ENCODE measurements at places on chromosomes 7 and 10. TPM values are rescaled to one million over a fixed set of nuclear protein-coding genes. Genes with fewer than 3 reads are reported as not detected.

DNA sequence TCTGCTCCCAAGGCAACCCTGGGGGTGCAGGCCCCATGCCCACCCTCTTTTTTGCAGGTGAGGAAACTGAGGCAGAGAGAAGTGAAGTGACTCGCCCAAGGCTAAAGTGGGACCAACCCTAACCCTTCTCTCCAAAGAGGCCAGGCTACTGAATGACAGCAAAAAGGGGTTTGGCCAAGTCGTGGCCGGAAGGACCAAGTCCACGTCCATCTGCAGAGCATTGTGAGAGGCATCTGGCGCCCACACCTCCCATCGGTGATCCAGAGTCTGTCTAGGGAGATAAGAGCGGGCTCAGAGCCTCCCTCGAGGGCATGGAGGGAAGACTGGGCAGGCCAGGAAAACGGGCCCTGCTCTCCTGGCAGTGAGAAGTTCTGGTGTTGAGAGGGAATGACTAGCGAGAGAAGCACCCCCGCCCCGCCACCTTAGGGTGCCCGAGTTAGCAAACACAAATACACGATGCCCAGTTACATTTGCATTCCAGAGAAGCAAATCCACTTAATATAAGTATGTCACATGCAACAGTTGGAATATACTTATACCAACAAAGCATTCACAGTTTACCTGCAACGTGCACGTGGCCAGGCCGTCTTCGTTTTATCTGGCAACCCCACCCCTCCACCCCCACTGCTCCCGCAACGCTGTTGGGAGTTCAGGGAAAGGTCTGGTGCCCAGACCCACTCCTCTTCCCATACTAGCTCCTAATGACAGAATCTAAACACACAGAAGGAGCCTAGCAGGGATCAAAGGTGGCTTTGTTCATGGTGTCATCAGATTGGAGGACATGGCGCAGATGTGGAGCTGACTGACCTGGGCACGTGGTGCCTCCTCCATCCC is 124.9 kb downstream of the OAT start:
- H3K4me1 ChIP-seq, result no peaks in the 10 kb centered on the region
- no peak for DNase-seq
- H3K27ac ChIP-seq, result no peak overlapping the region
- no peaks in the 10 kb centered on the region for H3K27me3 ChIP-seq
- no peak overlapping the region for H3K4me3 ChIP-seq

DNA sequence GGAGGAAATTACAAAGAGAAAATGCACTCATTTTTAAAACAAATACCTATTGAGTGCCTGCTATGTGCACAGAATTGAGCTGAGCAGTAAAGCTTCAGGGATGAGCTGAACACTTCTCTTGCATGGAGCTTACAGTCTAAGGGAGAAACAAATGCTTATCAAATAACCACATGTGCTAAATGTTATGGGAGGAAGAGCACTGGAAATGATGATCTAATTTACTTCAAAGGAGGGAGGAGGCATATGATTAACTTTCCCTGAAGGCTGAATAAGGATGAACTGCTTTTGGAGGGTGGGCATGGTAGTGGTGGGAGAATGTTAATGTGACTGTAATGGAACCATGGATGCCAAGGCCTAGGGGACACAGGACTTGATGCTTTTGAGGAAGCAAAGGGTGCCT is 168.2 kb downstream of the POU6F2 start:
- H3K36me3 ChIP-seq, result no peaks in the 10 kb centered on the region
- DNase-seq, result no peak
- H3K27me3 ChIP-seq, result no peaks in the 10 kb centered on the region

DNA sequence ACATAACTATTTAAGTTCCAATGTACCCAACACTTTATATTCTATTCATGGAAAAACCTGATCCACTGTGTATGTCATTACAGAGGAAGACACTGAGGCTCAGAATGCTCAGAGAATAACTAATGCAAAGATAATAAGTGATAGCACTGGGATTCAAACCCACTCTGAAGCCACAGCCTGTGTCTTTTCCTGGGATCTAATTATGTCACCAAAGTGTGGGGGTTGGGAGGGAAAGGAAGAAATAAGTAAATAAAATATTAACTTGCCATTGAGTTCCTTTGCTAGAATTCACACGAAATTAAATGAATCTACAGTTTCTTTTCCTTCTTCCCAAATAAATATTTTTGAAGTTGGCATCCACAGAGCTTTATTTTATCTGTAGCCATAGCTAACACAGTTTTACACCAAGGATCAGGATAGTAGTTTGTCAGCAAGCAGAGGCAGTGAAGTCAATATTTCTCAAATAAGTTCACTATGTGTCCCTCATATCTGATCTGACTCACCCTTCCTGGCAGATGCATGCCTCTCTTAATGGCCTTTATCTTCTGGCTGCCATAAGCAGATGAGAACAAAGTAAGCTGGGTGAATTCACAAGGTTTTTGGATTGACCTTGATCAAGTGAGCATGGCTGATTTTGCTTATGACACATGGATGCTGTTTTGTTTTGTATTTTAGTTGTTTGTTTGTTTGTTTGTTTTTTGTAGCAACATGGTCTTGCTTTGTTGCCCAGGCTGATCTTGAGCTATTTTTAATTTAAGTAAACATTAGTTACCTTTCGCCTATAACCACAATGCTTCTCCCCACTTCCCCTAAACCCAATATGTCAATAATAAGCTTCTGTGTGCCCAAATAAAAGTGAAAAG is 6.3 kb downstream of the RAPGEF5 start:
- DNase-seq, result no peak
- H3K27ac ChIP-seq, result no peak overlapping the region
- no peak overlapping the region for H3K4me3 ChIP-seq
- no peaks in the 10 kb centered on the region for H3K27me3 ChIP-seq
- H3K4me1 ChIP-seq, result no peaks in the 10 kb centered on the region

DNA sequence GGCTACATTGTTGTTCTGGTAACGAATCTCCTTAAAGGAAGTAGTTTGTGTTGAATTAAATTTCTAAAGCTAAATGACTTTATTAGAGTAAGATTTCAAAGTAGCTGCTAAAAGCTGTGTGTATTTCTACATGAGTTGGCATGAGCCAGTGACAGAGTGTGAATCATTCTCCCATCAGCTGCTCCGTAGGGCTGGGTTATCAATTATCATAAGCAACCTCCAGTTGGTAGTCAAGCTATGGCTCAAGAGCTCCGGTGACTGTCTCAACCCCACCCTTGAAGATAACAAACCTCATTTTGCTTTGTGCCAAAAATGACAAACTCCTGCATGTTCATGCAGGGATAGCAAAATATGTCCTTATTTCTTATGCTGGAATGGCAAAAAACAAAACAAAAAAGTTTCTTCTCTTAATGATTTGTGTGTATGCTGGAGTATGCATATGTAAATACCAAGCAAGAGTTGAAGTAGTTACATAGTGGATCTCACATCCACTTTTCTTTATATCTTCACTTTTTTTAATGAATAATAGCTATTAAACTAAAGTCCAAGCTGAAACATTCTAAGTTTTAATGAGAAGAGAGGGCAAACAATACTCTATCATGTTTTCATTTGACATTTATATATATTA is 249.4 kb downstream of the CACNA2D1 start:
- no peak for DNase-seq
- no peak overlapping the region for H3K27ac ChIP-seq
- no peaks in the 10 kb centered on the region for H3K27me3 ChIP-seq
- no peak overlapping the region for H3K4me3 ChIP-seq
- no peaks in the 10 kb centered on the region for H3K36me3 ChIP-seq

Gene IQUB
- 11.3 TPM for total RNA-seq

Gene VPS37D
- total RNA-seq, result 5.5 TPM

Gene PRTFDC1
- 6.9 TPM for total RNA-seq

Gene TMEM196
- total RNA-seq, result not detected

DNA sequence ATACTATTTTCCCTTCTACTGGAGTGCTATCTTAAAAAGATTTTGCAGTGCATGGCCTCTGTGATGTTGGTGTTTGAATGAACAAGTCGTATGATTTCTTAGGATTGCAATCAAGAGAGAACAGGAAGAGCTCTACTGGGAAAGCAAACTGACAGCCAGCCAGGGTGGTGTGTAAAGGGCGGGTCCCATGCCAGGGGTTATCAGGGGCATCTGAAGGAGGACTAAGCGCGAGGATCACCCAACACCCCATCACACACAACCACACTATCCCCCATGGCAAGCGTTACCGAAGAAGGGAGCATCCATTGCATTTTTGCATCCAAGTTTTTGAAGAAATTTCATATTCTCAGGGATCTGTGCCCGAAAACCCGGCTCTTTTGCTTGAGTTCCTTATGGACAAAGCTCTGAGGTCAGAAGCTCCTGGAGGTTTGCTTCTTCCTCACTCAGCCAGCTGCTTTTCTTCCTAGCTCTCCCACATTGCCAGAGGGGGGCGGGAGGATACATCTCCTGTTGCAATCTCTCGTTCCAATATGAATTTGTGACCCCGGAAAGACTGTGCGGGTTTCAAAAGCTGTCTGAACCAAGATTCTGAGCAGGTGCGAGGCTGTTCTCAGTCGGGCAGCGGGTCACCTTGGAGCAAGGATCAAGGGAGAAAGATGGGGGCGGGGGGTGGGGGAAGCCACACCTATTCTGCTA is 5.2 kb downstream of the NEUROD6 start:
- no peaks in the 10 kb centered on the region for H3K4me1 ChIP-seq
- no peak for DNase-seq
- H3K4me3 ChIP-seq, result no peak overlapping the region
- no peaks in the 10 kb centered on the region for H3K36me3 ChIP-seq
- H3K27ac ChIP-seq, result no peak overlapping the region
- peaks cover 4% of the 10 kb centered on the region for H3K27me3 ChIP-seq

DNA sequence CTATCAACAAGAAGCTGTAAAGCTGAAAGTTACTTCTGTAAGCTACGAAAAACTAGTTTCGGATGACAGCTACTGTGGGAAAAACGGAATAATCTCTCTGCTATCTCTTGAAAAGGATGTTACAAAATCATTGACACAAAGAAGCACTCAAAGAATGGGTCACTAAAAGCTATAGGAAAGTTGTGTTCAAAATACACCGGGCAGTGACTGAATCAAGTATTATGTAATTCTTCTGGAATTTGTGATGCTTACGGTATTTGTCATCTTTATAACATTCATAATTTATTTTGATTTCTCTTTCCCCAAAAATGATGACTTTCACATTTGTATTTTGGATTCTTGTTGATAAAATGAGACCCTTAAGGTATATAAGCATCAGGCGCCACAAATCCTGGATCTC is 112.1 kb upstream of the KLF6 start:
- no peaks in the 10 kb centered on the region for H3K4me1 ChIP-seq
- DNase-seq, result no peak
- H3K4me3 ChIP-seq, result no peak overlapping the region
- no peaks in the 10 kb centered on the region for H3K36me3 ChIP-seq
- no peak overlapping the region for H3K27ac ChIP-seq

- H3K4me3 ChIP-seq, result no peak overlapping the region
- no peaks in the 10 kb centered on the region for H3K4me1 ChIP-seq
- no peak for DNase-seq
- no peaks in the 10 kb centered on the region for H3K27me3 ChIP-seq
- H3K27ac ChIP-seq, result no peak overlapping the region
Observed at GRCh38 chr10:1160561-1161314, 104.6 kb downstream of the WDR37 start.

DNA sequence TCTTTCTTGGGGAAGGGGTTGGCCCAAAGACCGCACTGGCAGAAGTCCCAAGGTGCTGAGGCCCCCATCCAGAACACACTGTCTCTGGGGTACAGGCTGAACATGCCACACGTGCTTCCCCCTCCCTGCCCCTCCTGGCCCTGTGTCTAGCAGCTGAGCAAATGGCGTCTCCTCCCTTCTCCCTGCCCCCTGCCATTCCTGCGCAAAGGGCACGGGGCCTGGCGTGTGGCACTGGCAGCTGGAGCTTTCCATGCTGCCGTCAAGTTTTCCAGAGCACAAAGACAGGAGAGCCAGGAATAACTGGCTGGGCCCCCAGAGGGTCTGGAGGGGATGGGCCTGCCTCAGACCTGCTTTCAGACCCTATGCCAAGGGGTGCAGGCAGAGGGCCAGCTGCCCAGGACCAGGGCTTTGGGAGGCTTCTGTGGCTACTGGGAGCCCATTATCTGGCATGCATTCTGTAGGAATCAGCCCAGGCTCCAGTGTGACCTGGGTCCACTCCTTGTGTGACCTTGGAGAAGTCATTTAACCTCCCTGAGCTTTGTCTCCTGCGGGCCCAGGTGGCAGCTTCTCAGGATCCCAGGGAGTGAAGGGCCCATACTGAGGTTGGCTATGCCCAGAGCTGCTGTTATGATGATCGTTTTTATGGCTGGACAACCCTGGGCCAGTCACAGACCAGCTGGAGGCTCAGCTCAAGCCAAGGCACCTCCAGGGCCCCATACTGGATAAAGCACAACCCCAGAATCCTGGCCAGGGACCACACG is 710 bp upstream of the LDB3 start:
- no peak overlapping the region for H3K4me3 ChIP-seq
- no peak for DNase-seq
- no peaks in the 10 kb centered on the region for H3K27me3 ChIP-seq

DNA sequence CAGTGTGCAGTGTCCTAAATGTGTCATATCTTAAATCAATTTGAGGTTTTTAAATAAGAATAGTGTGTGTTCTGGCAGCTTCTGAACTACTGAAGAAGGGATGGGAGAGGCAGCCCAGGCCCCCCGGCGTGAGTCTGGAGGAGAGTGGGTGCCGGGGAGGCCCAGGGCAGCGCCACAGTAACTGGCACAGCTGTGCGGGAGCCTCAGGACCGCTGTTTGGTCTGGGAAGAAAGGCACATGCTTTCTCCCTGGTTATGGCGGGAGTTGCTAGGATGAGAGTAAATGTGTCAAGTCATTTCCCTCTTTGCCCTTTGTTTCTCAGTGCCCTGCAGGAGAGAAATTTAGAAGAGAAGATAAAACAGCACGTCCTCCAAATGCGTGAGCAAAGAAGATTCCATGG is 31.9 kb upstream of the PWWP2B start:
- DNase-seq, result no peak
- no peaks in the 10 kb centered on the region for H3K4me1 ChIP-seq

Gene ENKUR
- total RNA-seq, result 0.33 TPM

DNA sequence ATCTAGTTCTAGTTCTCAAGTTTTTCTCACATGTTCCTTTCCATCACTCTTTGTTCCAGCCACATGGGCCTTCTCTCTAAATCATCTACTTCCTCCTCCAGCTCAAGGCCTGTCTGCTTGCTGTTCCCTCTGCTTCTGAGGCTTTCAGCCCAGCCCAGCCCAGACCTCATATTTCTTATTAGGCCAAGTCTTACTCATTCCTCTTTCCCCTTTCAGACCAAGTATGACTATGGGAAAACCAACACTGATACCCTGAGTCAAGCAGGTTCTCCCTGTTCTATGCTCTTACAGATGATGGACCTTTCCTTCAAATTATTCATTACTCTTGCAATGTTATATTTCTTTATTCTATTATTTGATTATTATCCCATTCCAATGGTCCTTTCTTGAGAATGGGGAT is 80.3 kb upstream of the SEM1 start:
- no peak for DNase-seq
- no peaks in the 10 kb centered on the region for H3K27me3 ChIP-seq
- no peaks in the 10 kb centered on the region for H3K36me3 ChIP-seq
- no peak overlapping the region for H3K4me3 ChIP-seq

Gene CPA5
- not detected for total RNA-seq

- no peak overlapping the region for H3K27ac ChIP-seq
- H3K36me3 ChIP-seq, result no peaks in the 10 kb centered on the region
- no peak overlapping the region for H3K4me3 ChIP-seq
- DNase-seq, result no peak
Observed at GRCh38 chr7:124908259-124908658, 21.4 kb downstream of the POT1 start.

Data from thyroid gland (tissue), 4 donors.